ENCODE measurements at places on chromosomes 7 and 10. TPM values are rescaled to one million over a fixed set of nuclear protein-coding genes. Genes with fewer than 3 reads are reported as not detected.

DNA sequence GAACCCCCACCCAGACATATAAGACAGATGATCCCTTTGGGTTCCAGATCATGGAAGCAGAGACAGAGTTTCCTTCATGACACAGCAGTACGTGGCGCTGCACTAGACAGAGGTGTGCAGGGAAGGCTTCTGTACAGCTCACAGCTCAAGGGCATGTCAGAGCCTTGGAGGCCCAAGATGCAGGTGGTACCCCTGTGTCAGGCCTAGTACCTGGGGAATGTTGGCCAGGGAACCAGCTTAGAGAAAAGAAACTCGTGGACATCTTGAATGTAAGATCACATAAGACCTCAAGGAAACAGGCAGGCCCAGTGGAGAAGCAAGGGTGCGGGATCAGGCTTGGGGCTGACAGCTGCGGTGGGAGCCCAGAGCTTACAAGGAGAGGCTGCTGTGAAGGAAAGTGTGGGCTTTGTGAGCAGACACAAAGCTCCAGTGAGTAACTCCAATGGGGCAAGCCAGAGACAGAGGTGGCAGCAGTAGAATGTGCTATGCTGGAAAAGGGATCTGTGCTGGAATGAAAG is 91.4 kb downstream of the WDFY4 start:
- no peak overlapping the region for H3K4me3 ChIP-seq
- H3K4me1 ChIP-seq = no peaks in the 10 kb centered on the region
- H3K36me3 ChIP-seq = no peaks in the 10 kb centered on the region
- peaks cover 4% of the 10 kb centered on the region for H3K27me3 ChIP-seq
- DNase-seq = no peak
- H3K27ac ChIP-seq = no peak overlapping the region

DNA sequence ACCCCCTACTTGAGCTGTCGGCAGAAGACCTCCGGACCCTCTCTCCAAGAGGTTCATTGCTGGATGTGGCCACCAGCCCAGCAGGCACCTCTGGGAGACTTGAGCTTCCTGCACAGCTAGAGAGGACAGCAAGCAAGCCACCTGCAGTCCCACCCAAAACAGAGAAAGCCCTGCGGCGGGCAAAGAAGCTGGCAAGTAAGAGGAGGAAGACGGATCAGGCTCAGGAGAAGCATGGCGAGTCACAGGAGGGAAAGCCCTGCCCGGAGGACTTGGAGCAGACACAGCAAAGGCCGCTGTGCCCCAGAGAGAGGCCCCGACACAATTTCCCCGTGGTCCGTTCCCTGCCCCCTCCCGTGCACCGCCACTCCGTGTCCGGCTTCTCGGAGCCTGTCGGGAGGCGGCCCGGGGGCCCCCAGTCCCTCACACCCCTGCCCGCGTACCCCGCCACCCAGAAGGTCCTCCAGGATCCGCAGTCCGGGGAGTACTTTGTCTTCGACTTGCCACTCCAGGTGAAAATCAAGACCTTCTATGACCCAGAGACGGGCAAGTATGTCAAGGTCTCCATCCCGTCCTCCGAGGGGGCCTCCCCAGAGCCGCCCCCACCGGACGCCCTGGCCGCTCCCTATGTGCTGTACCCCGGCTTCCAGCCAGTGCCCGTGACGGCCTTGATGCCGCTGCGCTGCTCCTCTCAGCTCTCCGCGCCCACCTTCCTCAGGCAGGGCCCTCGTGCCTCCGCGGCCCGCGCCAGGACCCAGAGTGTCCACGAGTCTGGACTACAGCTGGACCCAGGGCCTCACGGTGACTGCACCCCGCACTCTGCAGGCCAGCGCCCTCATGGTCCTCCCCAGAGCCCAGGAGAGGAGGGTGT is 27.2 kb downstream of the C10orf71 start:
- no peak overlapping the region for H3K4me3 ChIP-seq
- H3K27ac ChIP-seq = no peak overlapping the region
- H3K4me1 ChIP-seq = no peaks in the 10 kb centered on the region
- peak; percentile 9 for DNase-seq

Gene CALHM3
- polyA plus RNA-seq = not detected

GRCh38 chr10:78974617-78975317 is 94.0 kb upstream of the ZMIZ1 start:
- H3K4me1 ChIP-seq = peaks cover 49% of the 10 kb centered on the region
- peak overlapping the region; percentile 42 for H3K4me3 ChIP-seq
- peak overlapping the region; percentile 92 for H3K27ac ChIP-seq
- no peaks in the 10 kb centered on the region for H3K27me3 ChIP-seq
- no peaks in the 10 kb centered on the region for H3K36me3 ChIP-seq

- H3K4me3 ChIP-seq = no peak overlapping the region
- H3K4me1 ChIP-seq = no peaks in the 10 kb centered on the region
- no peaks in the 10 kb centered on the region for H3K27me3 ChIP-seq
- no peak for DNase-seq
Measured at GRCh38 chr10:4174197-4174596, 389.2 kb upstream of the KLF6 start.

DNA sequence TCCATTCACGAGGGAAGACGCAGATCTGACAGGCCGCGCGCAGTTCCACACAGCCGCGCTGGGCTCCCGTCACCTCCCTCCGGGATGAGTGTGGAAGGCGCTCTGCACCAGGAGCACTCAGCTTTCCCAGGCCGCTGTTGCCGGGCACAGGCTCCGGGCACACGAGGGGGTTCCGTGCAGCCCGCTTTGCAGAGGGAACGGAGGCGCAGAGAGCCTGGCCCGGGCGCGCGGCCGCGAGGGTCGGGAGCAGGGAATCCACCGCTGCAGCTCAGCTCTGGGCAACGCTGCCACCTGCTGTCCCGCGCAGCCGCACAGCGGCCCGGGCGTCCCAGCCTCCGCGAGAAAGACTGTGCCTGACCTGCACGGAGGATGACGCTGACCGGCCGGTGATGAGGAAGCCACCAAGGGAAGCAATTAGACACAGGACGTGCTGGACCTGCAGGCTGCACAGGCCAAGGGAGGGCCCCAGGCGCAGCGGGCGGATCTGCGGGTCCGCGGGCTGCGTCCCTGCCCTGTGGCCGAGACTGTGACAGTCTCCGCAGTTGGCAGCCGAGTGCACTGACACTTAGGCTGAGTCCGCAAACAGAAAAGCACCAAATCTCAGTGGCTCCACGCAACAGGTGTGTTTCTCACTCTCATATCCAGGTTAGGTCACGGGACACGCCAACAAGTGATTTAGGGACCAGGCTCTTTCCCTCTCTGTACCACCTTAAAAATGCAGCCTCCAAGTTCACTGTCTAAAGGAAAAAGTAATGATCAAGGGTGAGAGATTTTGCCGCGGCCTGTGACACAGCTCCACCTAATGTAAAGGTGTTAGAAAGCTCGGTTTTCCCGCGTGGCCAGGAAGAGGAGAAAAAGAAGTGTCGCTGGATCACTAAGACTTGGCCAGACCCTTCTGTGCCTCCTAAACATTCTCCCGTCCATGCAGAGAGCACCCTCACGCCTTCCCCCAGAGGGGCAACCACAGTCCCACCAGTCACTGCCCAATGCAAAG is 94.5 kb downstream of the SEC61G start:
- peak overlapping the region; percentile 36 for H3K4me3 ChIP-seq
- peaks cover 12% of the 10 kb centered on the region for H3K4me1 ChIP-seq
- H3K27ac ChIP-seq = no peak overlapping the region
- no peaks in the 10 kb centered on the region for H3K27me3 ChIP-seq

GRCh38 chr7:104956753-104957450 is 57.1 kb upstream of the KMT2E start:
- H3K27me3 ChIP-seq = no peaks in the 10 kb centered on the region
- DNase-seq = no peak
- peaks cover 67% of the 10 kb centered on the region for H3K4me1 ChIP-seq
- no peaks in the 10 kb centered on the region for H3K36me3 ChIP-seq
- H3K27ac ChIP-seq = peak overlapping the region; percentile 81
- H3K4me3 ChIP-seq = no peak overlapping the region

DNA sequence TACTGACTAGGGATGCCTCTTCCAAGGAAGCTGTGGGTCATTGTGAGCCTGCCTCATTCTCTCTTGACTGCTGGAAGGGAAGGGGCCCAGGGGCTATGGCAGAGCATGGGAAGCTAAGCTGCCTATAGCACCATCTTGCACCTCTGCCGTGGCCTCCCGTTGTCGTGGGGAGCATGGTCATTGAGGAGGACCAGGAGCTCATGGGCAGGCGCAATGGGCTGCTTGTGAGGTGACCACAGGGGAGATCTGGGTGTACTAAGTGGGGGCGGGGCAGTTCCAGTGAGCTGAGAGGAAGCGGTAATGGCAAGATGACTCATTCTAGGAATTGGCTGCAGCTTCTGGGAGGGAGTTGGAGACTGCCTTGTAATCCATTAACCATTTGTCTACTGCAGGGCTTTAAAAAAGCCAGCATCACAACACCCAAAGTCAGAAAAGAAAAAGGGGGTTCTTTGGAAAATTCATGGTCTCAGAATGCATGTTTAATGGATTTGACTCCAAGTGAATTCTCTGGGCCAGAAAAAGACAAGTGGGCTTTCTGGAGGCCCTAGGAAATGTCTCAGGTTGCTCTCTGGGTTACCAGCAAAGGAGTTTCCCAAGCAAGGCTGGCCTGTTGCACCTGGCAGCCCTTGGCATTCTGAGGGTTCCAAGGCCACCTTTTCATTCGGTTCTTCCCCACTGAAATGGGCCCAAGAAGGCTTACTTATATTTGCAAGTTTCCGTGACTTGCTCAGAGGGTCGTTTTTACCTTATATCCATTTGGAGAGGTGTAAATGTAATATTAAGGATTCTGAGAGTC is 3.6 kb downstream of the DUSP5 start:
- no peak overlapping the region for H3K4me3 ChIP-seq
- H3K36me3 ChIP-seq = no peaks in the 10 kb centered on the region
- H3K27me3 ChIP-seq = peaks cover 14% of the 10 kb centered on the region

Gene PHYHIPL
- polyA plus RNA-seq = 0.35 TPM

GRCh38 chr7:80679921-80680907 is 41.8 kb downstream of the CD36 start:
- no peaks in the 10 kb centered on the region for H3K27me3 ChIP-seq
- no peaks in the 10 kb centered on the region for H3K4me1 ChIP-seq
- no peak for DNase-seq
- H3K27ac ChIP-seq = no peak overlapping the region
- no peaks in the 10 kb centered on the region for H3K36me3 ChIP-seq

Gene SPDYE6
- polyA plus RNA-seq = not detected

GRCh38 chr10:125982260-125982948 is 86.0 kb downstream of the FANK1 start:
- DNase-seq = peak; percentile 88
- H3K27ac ChIP-seq = no peak overlapping the region
- no peaks in the 10 kb centered on the region for H3K36me3 ChIP-seq
- H3K4me3 ChIP-seq = no peak overlapping the region

- H3K4me3 ChIP-seq = no peak overlapping the region
- peaks cover 13% of the 10 kb centered on the region for H3K4me1 ChIP-seq
- no peaks in the 10 kb centered on the region for H3K27me3 ChIP-seq
- peak; percentile 59 for DNase-seq
- H3K27ac ChIP-seq = peak overlapping the region; percentile 56
- H3K36me3 ChIP-seq = no peaks in the 10 kb centered on the region
Measured at GRCh38 chr10:63666836-63667383, 145.7 kb downstream of the REEP3 start.

Gene DPP6
- polyA plus RNA-seq = 2.1 TPM

- peaks cover 25% of the 10 kb centered on the region for H3K4me1 ChIP-seq
- H3K4me3 ChIP-seq = no peak overlapping the region
- H3K27ac ChIP-seq = no peak overlapping the region
Measured at GRCh38 chr10:118036281-118036875, 10.4 kb downstream of the RAB11FIP2 start.

- no peak overlapping the region for H3K27ac ChIP-seq
- H3K36me3 ChIP-seq = no peaks in the 10 kb centered on the region
- no peak for DNase-seq
- H3K27me3 ChIP-seq = no peaks in the 10 kb centered on the region
- H3K4me3 ChIP-seq = no peak overlapping the region
Measured at GRCh38 chr7:38502289-38502688, 128.9 kb downstream of the AMPH start.

DNA sequence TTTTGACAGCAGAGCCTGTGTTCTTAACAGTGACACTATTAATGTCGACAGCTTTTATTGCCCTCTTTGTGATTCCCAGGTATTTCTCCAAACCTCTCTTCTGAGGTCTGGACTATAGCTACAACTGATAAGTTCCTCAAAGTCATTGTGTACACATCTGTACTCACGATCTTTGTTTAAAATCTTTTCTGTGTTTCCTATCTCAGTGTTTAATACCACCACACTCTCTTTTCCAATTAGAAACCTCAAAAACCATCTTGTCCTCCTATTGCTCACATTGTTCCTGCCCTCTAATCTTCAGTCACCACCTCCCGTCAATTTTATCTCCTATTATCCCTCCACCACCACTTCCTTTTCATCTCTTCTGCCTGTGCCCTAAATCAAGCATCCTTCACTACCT is 12.9 kb upstream of the WASL start:
- no peaks in the 10 kb centered on the region for H3K4me1 ChIP-seq
- no peak for DNase-seq
- no peak overlapping the region for H3K27ac ChIP-seq
- no peaks in the 10 kb centered on the region for H3K36me3 ChIP-seq
- H3K27me3 ChIP-seq = no peaks in the 10 kb centered on the region

DNA sequence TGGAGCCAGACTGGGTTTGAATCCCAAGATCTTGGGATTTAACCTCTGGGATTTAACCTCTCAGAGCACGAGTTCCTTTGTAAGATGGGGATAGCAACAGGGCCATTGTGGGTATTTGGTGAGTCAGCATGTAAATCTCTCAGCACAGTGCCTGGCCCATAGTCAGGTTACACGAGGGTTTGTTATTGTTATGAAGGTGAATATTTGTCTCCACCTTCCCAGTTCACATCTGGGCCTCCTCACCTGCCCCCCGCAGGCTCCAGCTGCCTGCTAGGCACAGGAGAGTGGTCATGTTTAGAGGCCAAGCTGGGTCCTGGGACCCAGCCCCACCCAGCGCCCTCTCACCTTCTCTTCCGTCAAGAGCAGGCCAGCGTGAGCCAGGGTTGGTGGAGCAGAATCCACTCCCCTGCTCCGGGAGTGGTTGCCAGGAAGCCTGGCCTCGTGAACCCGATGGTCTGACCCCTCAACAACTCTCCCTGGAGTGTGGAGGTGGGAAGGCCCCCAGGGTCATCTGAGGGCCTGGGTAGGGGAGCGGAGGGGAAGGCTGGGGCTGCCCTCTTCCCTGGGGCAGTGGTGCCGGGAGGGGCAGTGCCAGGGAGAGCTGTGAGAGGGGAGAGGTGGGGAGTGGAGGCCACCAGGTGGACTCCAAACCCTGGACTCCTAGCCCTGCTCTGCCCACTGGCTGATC is 26.0 kb downstream of the FAM241B start:
- no peak overlapping the region for H3K27ac ChIP-seq
- H3K36me3 ChIP-seq = no peaks in the 10 kb centered on the region
- no peaks in the 10 kb centered on the region for H3K4me1 ChIP-seq

GRCh38 chr7:64888561-64888900 is 14.5 kb upstream of the ZNF273 start:
- H3K4me3 ChIP-seq = peak overlapping the region; percentile 52
- H3K27ac ChIP-seq = peak overlapping the region; percentile 52
- peak; percentile 26 for DNase-seq
- peaks cover 22% of the 10 kb centered on the region for H3K4me1 ChIP-seq
- no peaks in the 10 kb centered on the region for H3K36me3 ChIP-seq

DNA sequence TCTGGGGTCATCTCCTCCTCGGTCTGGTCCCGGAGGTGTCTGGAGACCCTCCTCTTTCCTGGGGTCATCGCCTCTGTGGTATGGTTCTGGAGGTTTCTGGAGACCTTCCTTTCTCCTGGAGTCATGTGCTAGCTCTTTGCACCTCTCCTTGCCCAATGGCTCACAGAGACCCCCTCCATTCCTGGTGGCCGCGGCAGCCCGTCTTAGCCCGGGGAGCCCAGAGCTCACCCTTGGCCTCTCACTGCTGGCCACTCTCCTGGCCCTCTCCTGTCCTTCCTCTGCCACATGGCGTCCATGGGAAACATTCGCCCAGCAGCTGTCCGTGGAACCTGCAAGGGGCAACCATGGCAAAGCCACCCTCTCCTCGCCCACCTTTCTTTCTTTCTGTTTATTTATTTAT is 20.2 kb upstream of the FOXL3 start:
- H3K27ac ChIP-seq = no peak overlapping the region
- H3K36me3 ChIP-seq = no peaks in the 10 kb centered on the region
- peaks cover 23% of the 10 kb centered on the region for H3K4me1 ChIP-seq
- H3K27me3 ChIP-seq = no peaks in the 10 kb centered on the region
- H3K4me3 ChIP-seq = no peak overlapping the region

Gene GRM3
- polyA plus RNA-seq = not detected

All from stomach (tissue), 19 donors.